Stomach (tissue), 19 donors: ENCODE measurements at places on chromosomes 6 and 20.

DNA sequence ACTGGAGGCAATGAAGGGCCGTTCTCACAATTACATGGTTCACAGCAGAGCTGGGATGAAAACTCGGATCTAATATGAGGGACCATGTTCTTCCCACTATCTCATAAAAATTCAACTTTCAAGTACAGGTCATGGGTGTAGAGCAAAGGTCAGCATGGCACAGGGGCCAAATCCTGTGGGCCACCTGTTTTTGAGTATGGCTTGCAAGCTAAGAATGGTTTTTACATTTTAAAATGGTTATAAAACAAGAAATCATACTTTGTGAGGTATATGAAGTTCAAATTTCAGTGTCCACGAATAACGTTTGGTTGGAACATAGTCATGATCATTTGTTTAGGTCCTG is 4.6 kb downstream of the MAP3K5 start:
- DNase-seq, result no peak

- no peak for DNase-seq
Observed at GRCh38 chr20:20295621-20296498, 72.0 kb upstream of the INSM1 start.

DNA sequence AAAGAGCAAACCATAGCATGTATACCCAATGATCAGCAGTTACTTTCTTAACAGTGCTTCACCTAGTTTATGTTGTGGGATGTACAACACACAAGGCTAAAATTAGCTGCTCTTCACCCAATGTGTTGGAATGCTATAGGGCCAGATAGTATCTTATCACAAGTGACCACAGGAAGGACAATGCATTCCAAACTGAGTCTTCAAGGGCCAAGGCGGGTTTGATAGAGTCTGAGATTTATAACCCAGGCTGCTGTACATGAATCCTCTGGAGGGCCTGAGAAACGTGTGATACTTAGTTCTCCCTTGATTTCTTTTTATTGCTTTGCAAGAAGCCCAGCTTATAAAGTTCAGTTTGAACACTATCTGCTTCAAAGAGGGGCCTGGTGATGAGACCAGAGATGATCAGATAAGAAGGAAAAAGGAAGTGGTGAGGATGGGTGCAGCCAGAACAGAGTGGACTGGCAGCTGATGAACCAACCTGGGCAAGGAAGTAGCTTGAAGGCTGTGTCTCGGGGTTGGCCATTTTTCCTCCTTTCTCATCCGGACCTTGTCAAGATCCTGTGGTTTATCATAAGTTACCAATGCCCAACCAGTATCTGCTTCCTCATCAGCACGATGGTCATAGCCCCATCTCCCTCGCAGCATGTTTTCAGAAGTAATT is 62.2 kb upstream of the BMP2 start:
- DNase-seq, result no peak

GRCh38 chr6:92864966-92865555 is 554.3 kb downstream of the EPHA7 start:
- DNase-seq, result no peak

DNA sequence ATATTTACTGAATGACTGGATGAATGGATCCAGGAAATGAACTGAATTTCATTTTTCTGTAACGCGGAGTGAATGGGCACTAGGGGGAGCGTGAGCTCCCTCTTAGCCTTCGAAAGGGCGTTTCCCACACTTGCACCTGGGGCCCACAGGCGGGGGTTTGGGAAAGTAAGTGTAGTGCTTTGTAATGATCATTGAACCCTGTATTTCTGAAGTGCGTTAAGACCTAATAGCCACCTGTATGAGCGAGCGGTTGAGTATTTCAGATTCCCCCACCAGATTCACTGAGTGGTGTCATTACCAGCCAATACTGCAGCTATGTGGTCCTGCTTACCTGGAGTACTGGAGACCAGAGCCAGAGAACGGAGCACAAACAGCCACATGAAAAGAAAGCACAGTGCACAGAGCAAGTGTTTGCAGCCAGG is 10.5 kb downstream of the SYTL3 start:
- DNase-seq, result peak; percentile 52

GRCh38 chr20:41951615-41952014 is 333.4 kb upstream of the CHD6 start:
- DNase-seq, result no peak

DNA sequence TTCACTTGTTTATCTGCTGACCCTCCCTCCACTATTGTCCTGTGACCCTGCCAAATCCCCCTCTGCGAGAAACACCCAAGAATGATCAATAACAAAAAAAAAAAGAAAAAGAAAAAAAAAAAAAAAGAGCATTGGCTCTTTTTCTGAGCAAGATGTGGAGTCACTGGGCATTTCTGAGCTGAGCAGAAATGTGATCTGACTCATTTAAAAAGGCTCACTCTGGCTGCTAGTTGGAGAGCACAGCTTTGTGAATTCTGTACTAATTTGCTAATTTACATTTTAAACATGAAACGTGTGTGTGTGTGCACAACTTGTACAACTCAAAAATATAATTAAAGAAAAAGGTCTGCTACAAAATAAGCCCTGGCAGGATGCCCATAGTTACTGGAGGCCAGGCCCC is 20.2 kb downstream of the SCML4 start:
- no peak for DNase-seq

GRCh38 chr6:145669627-145670034 is 65.7 kb downstream of the EPM2A start:
- peak; percentile 14 for DNase-seq

DNA sequence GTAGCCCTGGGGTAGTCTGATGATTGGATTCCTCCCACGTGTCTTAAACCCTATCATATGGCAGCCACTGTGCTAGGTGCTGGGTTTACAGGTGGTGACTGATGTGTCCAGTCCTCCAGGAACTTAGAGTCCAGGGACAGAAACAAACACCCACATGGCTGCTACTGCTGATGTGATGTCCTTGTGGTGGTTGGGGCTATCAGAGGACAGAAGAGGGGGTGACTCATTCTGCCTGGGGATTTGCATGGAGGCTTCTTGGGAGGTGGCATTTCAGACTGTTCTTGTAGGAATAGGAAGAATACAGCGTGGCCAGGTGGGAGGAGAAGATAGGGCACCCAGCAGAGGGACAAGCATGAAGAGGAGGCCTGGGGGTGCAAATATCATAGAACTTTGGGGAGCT is 9.8 kb downstream of the RAET1G start:
- DNase-seq, result no peak

GRCh38 chr20:31833130-31833930 is 12.1 kb downstream of the FOXS1 start:
- DNase-seq, result peak; percentile 81

GRCh38 chr20:2696646-2697045 is 4.1 kb downstream of the EBF4 start:
- peak; percentile 7 for DNase-seq

- DNase-seq, result no peak
Observed at GRCh38 chr6:85361643-85362014, 88.3 kb upstream of the NT5E start.

- no peak for DNase-seq
Observed at GRCh38 chr6:160253714-160254113, 4.9 kb downstream of the SLC22A2 start.
